Psoas muscle (tissue), 8 donors: ENCODE measurements at places on chromosomes 13 and 19. TPM values are rescaled to one million over a fixed set of nuclear protein-coding genes. Genes with fewer than 3 reads are reported as not detected.
A peak's percentile ranks its signal among the peaks of the same experiment; 100 is the strongest.

DNA sequence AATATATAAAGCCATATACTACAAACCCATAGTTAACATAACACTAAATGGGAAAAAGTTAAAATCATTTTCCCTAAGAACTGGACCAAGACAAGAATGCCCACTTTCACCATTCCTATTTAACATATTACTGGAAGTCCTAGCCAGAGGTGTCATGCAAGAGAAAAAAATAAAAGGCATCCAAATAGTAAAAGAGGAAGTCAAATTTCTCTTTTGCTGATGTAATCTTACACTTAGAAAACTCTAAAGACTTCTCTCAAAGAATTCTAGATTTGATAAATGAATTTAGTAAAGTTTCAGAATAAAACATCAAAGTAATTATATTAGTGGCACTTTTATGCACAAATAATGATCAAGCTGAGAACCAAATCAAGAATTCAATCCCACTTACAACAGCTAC is 678.9 kb upstream of the SLITRK5 start:
- DNase-seq = no peak

DNA sequence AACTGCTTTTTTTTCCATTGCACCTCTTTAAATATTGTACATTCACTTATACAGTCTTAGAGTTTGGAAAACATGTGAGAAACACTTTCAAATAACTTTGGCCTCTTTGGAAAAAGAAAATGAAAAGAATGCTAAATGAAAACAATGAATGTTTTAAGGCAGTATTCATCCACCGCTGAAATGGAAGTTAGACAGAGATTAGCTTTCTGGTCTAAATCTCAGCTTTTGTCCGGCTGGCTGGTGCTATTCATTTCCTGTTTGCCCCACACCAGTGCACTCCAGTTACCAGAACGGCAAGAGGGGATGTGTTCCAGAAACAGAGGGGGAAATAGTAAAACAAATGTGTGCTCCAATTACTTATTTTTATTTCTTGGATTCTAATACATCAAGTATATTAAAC is 1201.3 kb downstream of the EFNB2 start:
- DNase-seq = no peak

DNA sequence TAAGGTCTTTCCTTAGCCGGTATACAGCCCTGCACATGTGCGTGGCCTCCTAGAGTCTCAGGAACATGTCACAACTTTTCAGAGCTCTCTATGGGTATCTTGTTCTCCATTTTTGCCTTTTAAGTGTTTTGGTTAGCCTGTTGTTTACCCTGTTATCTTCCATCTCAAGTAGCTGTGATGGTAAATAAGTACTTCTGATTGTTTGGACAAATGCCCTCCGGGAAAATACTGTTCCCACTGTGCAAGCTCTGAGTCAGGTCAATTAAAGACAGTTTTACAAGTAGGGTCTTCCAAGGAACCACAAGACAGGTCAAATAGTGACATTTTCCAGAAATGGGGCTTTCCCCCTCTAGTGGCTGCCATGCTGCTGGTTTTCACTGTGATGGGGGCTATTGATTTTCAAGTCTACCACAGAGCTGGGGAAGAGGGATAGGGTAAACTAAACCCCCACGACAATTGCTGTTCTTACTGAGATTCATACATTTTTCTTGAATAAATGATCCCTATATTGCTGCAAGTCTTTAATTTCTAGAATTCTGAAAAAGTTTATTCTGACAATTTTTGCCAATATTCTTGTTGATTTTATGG is 109.5 kb downstream of the TM9SF2 start:
- no peak for DNase-seq

The CAMSAP3 gene
- polyA plus RNA-seq = not detected

DNA sequence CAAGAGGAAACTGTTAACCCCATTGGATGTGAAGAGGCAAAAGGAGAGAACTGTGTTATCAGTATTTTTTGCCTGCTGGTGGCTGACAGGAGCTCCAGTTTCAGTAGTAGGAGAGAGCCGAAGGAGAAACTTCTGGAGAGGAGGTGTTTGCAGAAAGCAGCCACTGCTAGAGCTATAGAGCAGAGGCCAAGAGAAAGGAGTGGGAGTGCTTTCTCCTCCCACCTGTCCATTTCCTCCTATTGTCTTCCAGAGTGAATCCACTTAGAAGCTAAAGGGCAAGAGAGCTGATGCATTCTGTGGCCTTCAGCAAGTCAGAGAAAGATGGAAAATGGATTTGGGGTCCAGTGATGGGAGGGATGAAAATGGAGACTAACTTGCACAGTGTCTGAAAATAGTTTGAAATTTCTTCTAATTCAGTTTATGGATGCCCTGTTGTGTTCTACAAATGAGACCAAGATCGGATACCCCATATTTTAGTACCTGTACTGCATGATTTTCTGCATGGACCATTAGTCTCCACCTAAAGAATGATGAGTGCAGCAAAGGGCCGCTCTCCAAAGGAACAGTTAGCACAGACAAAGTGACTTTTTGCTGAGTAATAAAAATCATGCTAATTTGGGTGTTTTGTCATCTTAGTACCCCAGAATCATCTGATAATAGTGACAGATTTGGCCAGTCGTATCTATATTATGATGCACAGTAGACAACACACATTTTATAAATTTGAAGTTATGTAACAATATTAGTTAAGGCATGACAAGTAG is 10.7 kb downstream of the HS6ST3 start:
- no peak for DNase-seq

GRCh38 chr19:28889941-28890670 is 322.8 kb downstream of the UQCRFS1 start:
- no peak for DNase-seq

The LILRB4 gene
- polyA plus RNA-seq = 0.37 TPM

DNA sequence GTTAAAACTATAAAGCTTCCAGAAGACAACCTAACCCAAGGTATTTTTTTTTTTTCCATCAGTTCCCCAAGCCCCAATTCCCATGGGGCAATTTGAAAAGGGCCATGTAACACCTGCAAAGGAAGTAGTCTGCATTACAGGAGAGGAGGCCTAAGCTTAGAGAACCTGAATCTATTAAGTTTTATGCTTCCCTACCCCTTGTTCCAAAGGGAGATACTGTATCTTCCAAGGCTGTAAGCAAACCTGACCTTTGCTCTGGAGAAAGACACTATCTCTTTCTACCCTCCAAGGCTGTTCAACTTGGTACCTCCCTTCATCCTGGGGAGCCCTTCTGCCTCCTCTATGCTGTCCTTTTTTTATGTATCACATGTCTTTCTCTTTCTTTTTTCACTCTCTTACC is 15.0 kb downstream of the KATNAL1 start:
- no peak for DNase-seq

The ZNF628 gene
- 12.2 TPM for polyA plus RNA-seq

GRCh38 chr13:99375738-99376080 is 68.5 kb upstream of the GPR183 start:
- DNase-seq = no peak

GRCh38 chr19:41263850-41264580 is at the start of gene HNRNPUL1:
Gene HNRNPUL1 (plus strand): TSS chr19:41264372. CDS start chr19:41264504, 132 bp downstream.
- peak; percentile 99 for DNase-seq

GRCh38 chr13:42011601-42012350 is 36.7 kb upstream of the DGKH start:
- no peak for DNase-seq

GRCh38 chr13:46198696-46199193 is 13.0 kb upstream of the LRRC63 start:
- DNase-seq = no peak

The CEACAM20 gene
- polyA plus RNA-seq = 0.03 TPM

- DNase-seq = no peak
These were observed 24.9 kb downstream of the RCBTB2 start for GRCh38 chr13:48508011-48508410.

- no peak for DNase-seq
These were observed 11.5 kb upstream of the MICU2 start for GRCh38 chr13:21615427-21615826.

- DNase-seq = no peak
These were observed 106.1 kb downstream of the RAB20 start for GRCh38 chr13:110455444-110455843.

DNA sequence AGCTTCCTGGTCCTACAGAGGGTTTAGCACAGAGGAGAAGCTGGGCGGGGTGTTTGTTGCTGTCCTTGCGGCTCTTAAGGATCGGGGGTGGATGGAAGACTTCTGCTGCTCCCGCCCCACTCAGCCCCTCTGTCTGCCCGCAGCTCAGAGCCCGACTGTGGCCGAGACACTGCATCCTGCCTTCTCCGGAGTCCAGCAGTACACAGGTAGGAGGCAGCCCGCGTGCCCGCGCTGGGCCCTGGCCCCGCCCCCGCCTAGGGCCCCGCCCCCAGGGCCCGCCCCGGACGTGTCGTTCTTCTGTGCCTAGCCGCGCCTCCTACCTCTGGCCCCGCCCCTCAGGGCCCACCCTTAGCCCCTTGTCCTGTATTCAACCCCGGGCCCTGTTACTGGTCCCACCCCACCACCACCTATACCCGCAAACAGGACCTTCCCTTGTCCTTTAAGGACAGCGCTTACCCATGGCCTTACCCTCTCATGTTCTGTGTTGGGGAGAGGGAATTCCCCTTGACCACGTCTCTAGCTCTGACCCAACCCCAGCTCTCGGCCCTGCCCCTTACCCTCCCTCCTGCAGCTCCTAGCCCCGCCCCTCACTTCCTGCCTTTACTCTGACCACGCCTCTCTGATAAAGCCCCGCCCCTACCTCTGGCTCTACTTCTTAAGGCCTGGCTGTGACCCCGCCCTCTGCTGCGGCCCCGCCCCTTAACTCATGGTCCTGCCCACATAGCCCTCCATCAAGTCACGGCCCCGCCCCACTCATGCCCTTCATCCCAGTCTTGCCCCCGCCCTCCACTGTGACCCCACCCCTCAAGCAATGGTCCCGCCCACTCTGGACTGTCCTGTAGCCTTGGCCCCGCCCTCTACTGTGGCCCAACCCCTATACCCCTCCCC is 60.5 kb downstream of the CELF5 start:
- DNase-seq = peak; percentile 62

DNA sequence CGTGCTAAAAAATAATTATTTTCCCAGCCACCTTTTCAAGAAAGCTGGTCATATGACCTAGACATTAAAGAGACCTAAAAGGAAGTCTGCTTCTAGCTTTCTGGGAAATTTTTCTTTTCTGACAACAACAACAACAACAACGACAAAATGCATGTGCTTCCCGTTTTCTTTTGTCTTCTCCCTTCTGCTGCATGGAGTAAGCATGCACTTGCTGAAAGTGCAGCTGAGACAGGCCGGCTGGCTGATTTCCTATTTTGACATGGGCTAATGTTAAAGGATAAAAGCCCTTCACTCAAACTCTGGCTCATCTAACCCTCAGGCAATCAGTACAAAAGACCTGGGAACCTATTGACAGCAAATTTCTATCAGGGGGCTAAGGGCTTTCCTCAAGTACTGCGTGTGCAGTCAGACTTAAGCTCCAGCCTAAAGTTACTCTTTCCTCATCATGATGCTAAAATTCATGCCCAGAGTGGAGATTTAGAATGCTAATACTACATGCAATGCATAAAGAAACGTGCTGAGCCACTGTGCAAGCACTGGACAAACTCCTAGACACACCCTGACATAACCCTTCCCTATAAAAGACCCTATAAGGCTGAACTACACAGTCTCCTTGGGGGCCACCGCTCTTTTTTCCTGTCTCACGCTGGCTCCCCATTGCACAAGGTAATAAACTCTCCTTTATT is 811.1 kb downstream of the UQCRFS1 start:
- no peak for DNase-seq

- no peak for DNase-seq
These were observed 359.3 kb downstream of the TDRD3 start for GRCh38 chr13:60756306-60756705.

DNA sequence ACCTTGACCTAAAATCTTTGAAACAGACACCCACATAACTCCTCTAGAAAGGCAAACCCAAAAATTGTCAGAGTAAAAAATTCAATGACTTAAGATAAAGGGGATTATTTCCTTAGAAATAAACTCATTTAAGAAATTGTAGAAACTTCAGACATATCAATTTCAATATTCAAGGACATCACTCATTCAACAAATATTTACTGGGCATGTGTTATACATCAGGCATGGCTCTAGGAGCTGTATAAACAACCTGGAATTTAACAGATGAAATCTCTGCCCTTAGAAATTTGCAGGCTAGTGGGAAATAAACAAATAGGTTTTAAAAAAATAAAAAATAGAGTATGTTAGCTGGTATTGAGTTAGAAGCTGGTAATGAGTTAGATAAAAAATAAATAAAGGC is 84.0 kb upstream of the LSM14A start:
- no peak for DNase-seq

The ADAMTSL5 gene
- polyA plus RNA-seq = 9.7 TPM

DNA sequence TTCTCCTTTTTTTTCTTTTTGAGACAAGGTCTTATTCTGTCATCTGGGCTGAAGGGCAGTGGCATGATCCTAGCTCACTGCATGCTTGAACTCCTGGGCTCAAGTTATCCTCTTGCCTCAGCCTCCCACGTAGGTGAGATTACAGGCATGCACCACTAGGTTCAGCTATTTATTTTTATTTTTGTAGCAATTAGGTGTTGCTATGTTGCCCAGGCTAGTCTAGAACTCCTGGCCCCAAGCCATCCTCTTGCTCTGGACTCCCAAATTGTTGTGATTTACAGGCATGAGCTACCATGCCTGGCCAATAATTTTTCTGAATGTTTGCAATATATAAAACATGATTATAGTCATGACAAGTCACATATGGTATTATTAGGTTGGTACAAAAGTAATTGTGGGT is 161.1 kb upstream of the ATXN8OS start:
- no peak for DNase-seq

GRCh38 chr13:51269039-51269438 is 46.8 kb downstream of the FAM124A start:
- DNase-seq = no peak

The CEACAM16 gene
- polyA plus RNA-seq = 0.03 TPM

GRCh38 chr13:99258210-99258860 is at the start of gene GPR18:
Gene GPR18 (minus strand): TSS chr13:99258379. CDS start chr13:99255872, 2,507 bp downstream.
- no peak for DNase-seq

DNA sequence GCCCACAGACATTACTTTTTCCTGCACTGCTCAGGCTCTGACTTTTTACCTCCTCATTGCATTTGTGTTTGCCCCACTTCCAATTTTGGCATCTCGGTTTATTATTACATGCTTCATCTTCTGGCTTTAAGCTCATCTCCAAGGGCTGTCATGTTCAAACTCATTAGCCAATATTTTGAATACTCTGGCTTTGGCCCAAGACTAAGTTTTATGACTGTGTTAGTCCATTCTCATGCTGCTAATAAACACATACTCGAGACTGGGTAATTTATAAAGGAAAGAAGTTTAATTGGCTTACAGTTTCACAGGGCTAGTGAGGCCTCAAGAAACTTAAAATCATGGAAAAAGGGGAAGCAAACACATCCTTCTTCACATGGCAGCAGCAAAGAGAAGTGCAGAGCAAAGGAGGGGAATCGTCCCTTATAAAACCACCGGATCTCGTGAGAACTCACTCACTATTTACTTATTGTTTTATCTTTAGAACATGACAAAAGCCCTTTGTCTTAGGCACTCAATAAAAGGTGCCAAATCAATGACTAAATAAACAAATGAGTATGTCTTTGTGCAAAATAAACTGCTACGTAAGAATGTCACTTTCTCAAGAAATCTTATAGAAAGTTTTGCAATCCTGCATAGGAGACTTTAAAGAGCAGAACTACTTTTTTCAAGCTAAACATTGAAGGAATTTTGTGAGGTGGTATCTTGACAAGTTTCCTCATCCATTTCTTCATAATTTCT is 233.4 kb upstream of the SPRY2 start:
- no peak for DNase-seq
